ENCODE measurements at places on chromosomes 1 and 21.

- DNase-seq = no peak
Observed at GRCh38 chr1:197268012-197268411, at the start of gene CRB1. Gene CRB1, plus strand, starts transcription at chr1:197268252. Its CDS starts 161 bp downstream, at chr1:197268413.

GRCh38 chr1:26690576-26691031 lies 5.2 kb upstream of the ARID1A start:
- DNase-seq = no peak

DNA sequence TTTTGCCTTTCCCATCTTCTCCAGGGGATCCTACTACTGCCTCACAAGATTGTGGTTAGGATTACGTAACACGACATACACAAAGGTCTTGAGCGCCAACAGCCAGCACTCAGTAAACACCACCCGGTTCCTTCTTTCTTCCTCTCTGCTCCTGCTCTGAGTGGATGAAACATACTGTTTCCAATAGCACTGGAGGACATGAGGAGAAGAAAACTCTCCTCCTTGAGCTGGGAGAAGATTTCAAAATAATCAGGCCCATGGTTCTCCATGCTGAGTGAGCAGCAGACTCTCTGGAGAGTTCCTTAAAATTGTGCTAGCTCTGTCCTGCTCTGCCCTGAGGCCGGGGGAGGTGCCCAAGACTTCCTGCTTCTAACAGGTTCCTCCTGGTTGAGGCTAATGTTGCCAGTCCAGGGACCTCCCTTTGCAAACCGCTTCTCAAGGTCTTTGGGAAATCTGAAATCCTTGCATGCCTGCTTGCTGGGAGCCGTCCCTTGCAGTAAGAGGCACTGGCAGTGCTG lies 29.4 kb upstream of the MX1 start:
- no peak for DNase-seq

DNA sequence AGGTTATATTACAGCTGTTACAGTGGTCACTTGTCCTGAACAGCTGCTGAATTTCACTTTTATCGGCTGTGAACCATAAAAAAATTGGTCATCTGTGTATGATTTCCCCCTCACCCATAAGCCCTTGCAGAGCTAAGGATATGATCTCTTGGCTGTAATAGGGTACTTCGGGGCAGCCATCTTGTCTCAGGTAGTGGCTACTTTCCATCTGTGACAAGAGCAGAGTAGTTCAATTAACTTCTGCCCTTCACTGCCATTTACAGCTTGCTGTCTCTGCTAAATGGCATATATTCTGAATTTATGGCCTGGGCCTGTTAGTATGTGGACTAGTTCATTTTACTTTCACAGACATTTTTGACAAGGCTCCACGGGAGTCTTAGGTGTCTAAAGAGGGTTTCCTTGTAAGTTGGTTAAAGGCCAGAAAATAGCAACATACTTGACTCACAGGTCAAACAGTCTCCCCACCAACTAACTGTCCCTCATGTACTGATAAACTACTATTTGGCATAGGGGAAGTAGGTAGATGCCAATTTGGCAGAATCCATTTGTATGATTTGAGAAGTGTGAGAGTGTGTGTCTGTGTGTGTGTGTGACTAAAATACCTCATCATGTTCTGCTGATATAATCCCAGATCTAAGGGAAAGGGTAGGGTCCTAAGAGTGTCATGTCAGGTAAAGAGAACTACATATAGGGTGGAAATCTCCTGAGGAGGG lies 151.6 kb downstream of the KCTD3 start:
- peak; percentile 16 for DNase-seq

GRCh38 chr1:113375878-113376277 lies 14.4 kb upstream of the MAGI3 start:
- DNase-seq = no peak

- DNase-seq = no peak
Observed at GRCh38 chr21:32921632-32922230, 104.0 kb upstream of the OLIG2 start.

DNA sequence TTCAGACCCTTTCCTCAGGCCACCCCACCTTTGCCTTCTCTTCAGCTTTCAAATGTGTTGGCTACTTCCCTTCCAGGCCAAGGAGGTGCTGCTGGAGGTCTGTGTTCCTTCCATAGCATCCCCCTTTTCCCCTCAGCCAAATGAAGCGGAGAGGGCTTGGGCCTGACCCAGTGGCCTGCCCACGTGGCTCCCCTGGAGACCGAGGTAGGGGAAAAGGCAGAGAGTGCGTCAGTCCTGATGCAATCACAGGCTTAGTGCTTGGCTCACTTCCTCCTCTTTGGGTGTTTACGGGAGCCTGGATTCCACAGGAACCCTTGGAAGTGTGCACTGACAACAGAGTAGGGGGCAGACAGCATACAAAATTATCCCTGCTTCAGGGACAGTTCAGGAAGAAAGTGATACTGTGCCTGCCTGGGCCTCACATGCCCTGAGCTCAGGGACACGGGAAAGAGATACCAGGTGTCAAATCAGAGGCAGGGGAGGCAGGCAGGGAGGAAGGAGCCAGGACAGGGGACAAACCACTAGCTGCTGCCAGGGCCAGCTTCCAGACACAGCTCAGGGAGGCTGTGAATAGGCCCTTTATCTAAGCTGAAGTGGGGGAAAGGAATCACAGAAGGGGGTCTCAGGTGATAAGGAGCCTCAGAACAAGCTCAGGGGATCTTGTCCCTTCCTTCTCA lies 16.6 kb upstream of the PTP4A2 start:
- peak; percentile 97 for DNase-seq

GRCh38 chr1:243842978-243843511 lies 7.0 kb downstream of the AKT3 start:
- peak; percentile 86 for DNase-seq
